ENCODE measurements at places on chromosomes 7 and 10.

DNA sequence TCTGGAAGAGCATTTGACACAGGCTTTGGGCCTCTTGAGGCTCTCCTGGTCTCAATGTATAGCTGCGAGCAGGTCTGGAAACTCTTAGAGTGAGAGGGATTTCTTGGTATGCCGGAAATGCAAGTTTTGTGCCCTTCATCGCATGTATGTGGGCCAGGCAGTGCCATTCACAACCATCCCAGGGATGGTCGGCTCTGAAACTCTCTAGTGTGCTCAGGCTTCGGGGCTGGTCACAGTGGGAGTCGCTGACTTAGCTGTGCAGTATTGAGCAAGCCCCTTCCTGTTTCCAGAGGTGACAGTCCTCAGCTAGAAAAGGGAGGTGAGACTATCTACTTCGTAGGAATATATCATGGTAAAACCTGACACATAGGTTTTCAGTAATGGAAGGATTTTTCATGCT, 2.0 kb upstream of the AOAH start:
- DNase-seq = no peak

GRCh38 chr7:129828078-129828762, 124.5 kb downstream of the UBE2H start:
- no peak for DNase-seq

- no peak for DNase-seq
Observed at GRCh38 chr7:17560516-17560915, 262.1 kb downstream of the AHR start.

DNA sequence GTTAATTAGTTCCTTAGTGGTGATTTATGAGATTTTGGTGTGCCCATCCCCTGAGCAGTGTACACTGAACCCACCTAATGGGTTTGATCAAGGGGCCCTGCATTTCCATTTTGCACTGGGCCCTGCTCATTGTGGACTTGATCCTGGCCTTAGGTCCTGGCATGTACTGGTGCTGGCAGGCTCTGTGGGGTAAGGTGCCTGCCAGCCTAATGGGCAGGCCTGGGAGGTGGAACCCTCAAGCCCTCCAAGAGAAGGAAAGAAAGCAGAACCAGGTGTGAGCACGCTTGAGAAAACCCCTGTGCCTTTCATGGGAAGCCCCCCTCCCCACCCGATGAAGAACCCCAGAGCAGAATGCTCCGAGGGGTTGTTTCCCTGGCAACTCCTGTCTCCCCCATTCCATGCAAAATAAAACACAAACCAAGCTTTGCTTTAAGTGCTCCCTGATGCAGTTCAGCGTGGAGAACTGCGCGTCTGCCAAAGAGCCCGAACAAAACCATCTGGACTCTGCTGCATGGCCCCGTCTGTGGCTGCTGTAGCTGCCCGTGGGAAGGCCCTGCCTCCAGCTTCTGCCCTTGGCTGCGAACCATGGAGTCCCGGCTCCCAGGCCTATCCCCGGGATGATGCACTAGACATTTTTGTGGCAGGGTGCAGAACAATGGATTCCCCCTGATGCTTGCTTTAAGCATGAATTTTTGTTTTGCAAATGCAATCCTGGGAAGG, 123.3 kb downstream of the PRPF18 start:
- no peak for DNase-seq

DNA sequence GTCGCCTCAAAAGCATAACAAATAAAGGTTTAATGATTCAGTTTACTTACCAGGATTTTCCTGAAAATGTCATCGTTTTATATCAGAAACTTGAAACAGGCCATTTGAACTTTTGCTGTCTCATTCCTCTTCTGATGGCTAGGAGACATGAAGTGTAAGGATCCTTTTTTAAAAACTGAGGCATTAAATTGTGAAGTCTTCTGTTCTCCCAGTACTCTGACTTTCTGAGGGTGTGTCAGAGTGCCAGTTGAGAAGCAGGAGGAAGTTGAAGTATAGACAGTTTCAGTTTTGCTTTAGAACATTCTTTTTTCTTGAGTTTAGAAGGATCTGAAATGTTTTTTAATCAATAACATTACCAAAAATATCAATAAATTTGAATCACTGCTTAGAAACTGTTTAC, at the start of gene SAMD9L:
Gene SAMD9L (minus strand): TSS at position 242 of the 400 bp plus-strand sequence. CDS start 12,414 bp downstream, outside the sequence.
- no peak for DNase-seq

DNA sequence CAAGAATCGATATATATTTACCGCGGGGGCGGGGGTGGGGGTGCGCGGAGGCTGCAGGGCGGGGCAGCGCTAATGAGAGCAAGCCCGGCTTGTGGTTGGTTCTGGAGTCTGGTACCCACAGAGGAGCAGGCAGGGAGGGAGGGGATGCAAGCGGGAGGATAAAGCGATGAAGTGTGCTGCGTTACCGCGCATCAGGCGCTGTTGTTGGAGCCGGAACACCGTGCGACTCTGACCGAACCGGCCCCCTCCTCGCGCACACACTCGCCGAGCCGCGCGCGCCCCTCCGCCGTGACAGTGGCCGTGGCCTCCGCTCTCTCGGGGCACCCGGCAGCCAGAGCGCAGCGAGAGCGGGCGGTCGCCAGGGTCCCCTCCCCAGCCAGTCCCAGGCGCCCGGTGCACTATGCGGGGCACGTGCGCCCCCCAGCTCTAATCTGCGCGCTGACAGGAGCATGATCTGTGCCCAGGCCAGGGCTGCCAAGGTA, at the start of gene HECW1:
Gene HECW1 (plus strand): TSS at position 189 of the 482 bp plus-strand sequence. CDS start 131,259 bp downstream, outside the sequence.
- no peak for DNase-seq

- no peak for DNase-seq
Observed at GRCh38 chr10:110429301-110429700, 68.4 kb upstream of the DUSP5 start.

- DNase-seq = no peak
Observed at GRCh38 chr10:19815731-19816410, 361 bp upstream of the PLXDC2 start.

DNA sequence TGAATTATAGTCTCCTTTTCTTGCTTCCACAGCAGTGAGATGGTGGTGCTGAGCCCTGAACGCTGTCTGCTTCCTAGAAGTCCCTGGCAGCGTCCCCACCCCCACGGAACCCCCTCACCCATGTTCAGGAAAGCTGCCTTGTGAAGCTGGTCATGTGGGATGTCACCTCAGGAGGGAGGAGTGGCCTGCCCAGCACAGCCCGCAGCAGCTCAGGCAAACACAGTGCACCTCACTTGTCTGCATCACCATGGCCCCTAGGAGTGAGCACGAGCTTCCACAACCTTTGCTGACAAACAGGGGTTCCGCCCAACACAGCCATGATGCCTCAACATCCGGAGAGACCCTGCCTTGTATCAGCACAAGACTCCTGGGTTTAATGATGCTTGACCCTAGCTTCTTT, 508.9 kb downstream of the RPS24 start:
- DNase-seq = no peak

DNA sequence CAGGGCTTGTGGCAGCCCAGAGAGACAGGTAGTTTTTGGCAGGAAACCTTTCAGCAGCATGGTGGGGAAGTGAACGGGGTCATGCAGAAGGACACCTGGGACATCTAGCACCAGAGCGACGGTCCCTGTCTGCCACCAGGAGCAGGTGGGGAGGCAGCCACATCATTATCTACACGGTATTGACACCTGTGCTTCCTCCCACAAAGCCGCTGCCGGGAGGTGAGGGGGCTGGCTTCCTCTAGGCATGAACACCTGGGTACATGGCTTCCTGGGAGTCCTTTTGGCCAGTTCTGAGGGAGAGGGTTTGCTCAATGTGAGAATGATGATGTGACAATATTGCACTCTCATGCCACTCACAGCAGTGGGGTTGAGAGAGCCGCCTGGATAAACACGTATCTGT, 275.2 kb downstream of the ACTR3B start:
- no peak for DNase-seq

GRCh38 chr7:17319164-17320101, 21.0 kb downstream of the AHR start:
- no peak for DNase-seq

DNA sequence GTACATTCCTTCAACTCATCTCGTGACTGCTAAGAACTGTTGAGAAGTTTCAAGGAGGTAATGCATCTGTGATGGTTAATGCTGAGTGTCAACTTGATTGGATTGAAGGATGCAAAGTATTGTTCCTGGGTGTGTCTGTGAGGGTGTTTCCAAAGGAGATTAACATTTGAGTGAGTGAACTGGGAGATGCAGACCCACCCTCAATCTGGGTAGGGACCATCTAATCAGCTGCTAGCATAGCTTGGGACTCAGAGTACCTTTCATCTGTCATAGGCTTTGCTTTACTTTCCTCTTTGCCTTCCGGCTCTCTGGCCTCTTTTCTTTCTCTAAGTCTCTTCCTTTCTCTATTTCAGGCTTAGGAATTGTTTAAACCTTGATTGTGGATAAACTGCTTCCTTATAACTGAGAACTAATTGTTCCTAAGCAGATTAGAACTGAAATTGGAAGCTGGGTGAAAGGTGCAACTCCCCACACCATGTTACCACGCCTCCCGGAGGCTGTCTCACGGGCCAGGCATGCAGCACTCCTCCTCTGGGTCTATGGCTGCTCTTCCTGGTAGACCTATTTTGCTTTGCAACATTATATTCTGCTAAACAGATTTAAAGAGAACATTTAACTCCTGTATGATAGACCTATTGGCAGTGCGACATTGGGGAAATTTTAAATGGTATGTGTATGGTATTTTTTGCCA, 298.2 kb downstream of the CCSER2 start:
- no peak for DNase-seq

DNA sequence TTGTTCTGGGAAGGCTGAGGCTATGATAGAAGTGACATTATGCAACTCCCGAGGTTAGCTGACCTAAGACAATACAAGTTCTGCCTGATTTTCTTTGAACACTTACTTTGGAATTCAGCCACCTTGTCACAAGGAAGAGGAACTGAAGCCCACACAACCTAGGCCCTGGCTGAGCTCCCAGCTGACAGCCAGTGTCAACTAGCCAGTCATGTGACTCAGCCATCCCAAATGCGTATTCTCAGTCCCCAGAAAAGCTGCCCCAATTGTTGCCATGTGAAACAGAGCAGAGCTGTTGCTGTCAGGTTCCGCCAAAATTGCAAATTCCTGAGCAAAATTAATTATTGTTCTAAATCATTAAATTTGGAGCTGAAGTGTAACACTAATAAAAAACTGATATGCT, 1010.0 kb downstream of the XPNPEP1 start:
- DNase-seq = no peak

DNA sequence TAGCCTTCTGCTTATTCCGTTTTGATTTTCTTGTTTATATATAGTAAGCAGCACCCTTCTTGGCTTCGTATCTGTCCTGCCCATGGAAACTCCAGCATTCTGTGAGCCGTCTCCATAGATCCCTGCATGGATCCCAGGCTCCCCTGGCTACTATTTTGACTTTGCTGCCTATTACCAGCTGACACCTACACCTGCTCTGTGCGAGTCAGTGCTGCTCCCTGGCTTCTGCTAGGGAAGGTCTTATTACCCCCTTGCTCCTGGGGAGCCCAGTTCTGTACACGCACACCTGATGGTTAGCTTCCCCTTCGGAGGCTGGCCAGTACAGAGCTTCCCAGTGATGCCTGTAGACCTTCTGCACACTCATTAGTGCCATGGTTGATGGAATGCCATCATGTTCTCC, 35.4 kb downstream of the NACAD start:
- no peak for DNase-seq

GRCh38 chr7:139119486-139119849, 9.9 kb upstream of the ZC3HAV1 start:
- DNase-seq = no peak

DNA sequence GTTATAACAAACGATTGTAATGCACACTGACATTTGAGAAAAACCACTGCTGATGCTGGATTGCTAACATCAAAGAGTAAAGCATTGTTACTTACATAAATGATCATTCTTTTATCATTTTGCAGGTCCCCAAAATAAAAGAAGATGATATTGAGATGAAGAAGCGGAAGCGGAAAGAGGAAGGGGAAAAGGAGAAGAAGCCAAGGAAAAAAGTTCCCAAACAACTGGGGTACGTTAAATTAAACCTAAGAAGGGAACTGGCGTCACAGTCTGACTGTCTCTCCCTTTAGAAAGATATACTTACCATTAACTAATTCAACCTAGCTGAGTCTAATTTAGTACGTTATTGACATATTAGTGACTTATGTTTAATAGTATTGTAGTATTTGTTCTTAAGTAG, 28.1 kb downstream of the UBN2 start:
- no peak for DNase-seq

DNA sequence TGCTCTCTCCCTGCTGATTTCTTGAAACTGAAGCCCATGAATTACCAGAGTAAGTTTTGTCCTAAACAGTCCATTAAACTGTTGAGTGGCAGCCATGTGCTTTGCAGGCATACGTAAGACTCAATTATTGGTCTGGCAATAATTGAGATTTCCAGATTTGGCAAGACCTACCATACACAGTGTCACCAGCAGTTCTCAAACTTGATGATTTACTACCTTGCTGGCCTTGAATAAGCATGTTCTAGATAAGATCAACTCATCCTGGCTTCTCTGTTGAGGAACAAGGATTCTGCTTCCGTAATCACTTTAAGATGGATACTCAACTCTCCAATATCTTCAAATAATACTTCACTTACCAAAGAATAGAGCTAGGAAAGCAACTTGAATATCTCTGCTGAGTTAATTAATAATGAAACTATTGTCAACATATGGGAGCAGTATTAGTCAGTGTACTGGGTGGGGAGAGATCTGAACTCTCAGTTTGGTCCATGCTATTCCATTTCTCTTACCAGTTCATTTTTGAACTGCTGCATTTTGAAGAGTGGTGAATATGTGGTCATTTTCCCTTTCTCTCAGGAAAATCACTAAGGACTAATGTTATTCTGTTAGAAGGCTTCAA, 181.4 kb downstream of the IPMK start:
- no peak for DNase-seq

DNA sequence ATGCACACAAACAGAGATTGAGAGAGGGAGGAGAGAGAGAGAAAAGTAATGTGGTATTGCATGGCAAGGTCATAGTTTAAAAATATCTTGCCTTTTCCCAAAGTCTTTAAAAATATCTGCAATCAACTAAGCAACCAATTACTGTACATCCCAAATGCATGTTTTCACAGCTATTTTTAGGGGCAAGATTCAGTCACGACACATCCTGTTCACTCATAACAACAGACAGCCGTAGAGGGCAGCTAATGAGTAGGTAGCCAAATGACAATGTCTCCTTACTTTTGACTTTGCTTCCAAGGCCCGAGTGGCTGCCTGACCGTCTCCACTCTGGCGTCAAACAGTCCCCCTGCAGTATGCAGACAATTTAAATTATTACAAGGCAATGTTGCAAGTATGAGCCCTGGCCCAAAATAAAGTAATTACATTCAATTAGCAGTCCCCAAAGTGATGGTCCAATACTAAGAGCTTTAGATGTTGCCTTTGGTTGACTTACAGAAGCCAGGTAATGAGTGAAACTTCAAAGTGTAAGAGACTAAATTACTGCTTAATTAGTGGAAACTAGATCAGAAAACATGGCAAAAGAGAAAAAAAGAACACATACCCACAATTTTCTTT, 162.9 kb downstream of the MBL2 start:
- DNase-seq = no peak

DNA sequence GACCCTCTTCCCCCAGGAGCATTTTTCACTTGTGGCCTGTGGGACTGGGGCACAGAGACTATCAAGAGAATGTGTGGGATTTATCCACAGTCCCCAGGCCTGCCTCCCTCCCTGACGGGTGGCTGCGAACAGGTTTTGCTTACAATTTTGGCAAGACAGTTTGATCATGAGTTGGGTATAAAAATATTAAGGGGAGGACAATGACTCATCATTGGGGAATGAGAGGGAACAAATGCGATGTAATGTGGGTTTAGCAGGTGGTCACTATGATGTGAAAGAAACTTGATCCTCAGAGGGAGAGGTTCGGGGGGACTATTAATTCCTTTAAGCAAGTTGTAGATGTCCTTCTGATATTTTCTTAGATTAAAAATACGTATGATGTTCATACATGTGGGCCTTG, 52.2 kb downstream of the EMX2 start:
- DNase-seq = no peak

- DNase-seq = no peak
Observed at GRCh38 chr10:99983280-99983988, 26.3 kb downstream of the DNMBP start.

Measured in stimulated activated CD4-positive, alpha-beta T cell treated with anti-CD3 and anti-CD28 coated beads, Interleukin-1b, Interleukin-23, amount 100 ng/mL, for 1 hour (primary cell).